PC-9 (cell line): ENCODE measurements at places on chromosomes 7 and 10. TPM values are rescaled to one million over a fixed set of nuclear protein-coding genes. Genes with fewer than 3 reads are reported as not detected.

DNA sequence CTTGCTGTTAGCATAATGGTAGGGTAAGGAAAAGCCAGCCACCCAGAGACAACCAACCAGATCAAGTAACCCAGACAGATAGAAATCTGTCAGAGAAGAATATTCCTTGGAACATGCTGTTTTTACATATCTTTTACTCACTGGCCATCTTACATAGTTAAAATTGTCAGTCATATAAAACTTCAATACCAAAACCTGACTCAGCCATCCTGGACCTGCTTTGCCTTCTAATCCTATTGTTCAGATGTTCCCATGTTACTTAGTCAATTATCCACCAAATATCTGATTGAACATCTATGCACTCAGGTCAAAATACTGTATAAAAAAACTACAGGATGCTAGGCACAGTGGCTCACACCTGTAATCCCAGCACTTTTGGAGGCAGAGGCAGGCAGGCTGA is 466.5 kb upstream of the NRP1 start:
- no peak for DNase-seq

DNA sequence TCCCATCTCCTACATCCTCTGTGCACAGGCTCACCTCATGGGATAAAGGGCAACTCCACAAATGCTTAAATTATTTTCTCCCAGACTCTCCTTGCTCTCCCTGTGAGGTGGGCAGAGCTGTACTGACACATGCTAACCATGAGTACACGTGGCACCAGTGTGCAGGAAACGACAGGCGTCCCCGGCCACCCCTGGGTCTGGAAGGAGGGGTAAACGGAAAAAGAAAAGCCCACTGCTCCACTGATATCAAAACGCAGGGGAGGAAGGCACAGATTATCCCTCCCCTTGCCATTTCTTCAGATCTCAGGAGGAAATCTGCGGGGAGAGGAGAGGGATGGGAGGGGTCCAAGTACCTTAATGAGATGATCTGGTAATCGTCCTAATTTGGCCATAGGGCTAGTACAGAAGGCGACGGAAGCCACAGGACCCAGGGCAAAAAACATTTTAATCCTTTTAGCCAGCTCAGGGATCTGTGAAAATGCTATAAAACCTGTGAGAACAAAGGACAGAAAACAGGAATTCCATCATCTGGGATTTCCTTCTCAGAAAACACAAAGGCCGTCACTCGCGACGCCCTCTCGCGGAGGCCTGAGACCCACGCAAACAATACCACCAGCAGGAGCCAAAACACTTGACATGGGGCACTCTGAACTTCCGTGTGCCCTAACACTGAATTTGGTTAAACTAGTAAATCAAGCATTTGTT is 17.8 kb upstream of the CH25H start:
- no peak for DNase-seq

DNA sequence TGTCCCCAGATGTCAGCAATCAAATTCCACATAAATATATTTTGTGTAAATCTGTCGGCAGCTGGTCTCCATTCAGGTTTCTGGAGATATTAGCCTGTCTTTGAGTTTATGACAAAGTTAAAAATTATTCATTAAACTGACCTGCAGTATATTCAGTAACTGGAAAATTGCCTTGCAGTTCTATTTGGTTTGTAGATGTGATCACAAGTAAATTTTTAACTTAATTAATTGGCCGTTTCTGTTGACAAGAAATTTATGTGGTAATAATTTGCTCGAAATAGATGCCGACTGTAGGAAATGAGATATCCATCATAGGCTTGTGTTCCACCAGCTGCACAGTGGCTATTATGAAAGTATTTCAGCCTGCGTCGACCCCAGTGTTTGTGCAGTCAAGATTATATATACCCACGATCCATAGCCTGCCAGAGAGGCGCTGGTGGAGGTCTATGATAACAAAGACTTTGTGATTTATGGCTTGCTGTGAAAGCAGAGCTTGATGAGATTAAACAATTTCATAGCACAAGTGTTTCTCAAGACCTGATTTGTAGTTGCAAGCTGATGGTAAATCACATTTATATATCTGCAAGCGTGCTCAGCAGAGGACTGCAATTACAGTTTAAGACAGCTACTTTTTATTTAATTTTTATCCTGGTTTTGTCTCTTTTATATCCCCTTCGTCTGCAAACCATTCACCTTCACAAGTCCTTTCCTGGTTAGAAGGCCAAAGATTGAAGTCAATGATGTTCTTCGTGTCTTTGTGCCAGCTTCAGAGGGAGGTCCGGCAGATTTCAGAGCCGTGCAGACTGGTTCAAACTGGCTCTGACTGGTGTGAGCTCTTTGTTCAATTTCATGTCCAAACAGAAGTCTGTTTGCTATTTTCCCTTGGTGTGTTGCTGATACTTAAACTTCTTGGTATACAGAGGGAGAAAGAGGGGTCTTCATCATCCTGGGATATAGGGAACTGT is 850.9 kb downstream of the LRMDA start:
- DNase-seq, result no peak

- DNase-seq, result peak; percentile 81
Measured at GRCh38 chr10:14084875-14085274, 245.8 kb downstream of the FRMD4A start.

DNA sequence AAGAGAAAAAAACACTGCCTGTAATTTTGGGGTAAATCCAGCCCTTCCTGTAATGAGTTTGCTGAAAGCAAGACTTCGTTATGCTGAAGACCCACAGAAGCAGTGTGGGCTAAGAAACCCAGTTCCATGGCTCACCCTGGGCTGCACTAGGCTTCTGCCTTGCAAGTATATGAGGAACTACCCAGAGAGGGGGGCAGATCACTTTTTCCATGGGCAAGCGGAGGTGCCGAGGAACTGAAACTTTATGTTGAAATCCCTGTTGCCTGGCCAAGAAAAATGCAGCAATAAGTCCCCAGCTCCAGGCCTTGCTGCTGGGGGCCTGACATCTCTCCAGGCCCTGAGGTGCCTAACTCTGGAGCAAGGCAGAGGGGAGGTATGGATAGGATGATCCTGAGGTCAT is 8.5 kb downstream of the RASSF4 start:
- no peak for DNase-seq

DNA sequence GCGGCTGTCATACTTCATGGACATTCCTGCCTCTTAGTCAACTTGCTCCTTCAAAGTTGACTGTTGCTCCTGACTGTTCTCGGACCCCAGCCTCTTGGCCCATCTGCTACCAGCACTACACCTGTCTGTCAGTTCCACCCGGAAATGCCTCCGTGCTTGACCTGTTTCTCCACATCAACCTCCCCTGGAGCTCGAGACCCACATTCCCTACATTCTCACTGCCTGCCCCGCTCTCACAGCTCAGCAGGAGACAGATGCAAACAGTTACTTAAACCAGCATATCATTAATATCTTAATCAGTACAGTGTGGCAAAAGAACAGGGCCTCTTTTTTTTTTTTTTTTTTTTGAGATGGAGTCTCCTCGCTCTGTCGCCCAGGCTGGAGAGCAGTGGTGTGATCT is 174.3 kb downstream of the NRP1 start:
- no peak for DNase-seq

DNA sequence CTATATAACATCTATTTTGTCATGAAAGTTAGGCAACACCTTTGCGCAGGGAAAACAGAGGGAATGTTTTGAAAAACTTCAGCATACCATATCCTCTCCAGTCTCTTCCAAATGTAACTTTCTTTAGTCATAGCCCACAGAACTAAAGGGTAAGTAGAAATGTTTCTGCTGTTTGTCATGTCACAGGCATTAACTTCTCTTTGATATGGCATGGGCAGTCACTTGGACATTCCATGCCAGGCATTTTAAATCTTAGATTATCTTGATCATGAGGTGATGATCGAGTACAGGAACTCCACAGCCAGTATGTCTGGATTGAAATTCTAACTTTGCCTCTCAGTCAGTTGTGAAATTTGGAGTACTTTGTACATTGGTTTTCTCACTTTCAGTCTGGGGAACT is 27.5 kb upstream of the ETV1 start:
- no peak for DNase-seq

- DNase-seq, result no peak
Measured at GRCh38 chr10:129094233-129094632, 372.8 kb upstream of the MGMT start.

DNA sequence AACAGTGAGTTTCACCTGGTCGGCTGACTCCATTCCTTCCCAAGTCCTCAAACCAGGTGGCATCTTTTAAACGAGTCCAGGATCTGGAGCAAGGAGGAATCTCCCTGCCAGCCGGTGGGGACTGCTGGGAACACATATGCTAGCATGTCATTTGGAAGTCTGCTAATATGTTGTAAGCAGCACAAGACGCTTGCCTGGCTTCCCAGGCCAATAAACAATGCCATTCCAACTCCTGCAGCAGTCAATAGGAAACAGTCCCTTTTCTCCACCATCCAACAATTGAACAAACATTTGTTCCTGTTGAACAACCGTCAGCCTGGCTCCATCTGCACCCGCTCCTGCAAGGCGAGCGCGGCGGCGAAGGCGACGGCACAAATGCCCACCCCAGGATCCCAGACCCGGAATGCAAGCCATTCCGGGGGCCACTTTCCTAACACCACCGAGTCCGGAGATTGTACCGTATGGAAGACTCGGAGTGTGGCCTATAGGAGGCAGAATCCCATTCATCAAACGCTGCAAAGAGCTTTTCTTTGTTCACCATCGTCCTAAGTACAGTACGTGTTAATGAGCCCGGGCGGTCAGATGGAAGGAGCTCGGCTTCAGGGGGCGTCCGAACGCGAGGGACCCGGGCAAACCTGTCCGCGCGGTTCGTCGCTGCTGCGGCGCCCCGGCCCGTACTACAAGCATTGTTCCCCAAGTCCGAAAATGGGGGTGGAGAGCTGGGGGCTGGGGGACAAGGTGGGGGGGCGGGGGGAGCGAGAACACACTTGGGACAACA is 1.6 kb downstream of the FAM53B start:
- no peak for DNase-seq

DNA sequence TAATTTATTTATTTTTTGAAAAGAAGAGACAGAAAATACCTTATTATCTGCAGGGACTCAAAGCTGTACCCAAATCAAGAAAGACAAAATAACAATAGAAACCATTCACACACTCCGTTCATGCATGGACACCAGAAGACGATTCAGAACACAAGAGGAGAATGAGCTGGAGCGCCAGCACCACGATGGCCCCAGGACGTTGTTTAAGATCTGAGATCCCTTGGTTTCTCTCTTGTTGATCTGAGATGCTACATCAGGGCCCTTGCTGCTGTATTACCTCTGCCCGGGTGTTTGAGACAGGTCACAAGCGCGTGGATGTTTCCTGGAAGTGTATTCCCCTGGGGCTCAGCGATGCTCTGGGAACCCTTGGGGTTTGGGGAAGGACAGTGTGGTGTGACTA is 46.8 kb downstream of the CHST3 start:
- no peak for DNase-seq

AMPH gene
- not detected in 2 replicates for total RNA-seq

GRID2IP gene
- 1.3 and 1.7 TPM in 2 replicates for total RNA-seq

ZNF804B gene
- not detected in 2 replicates for total RNA-seq

HYAL4 gene
- total RNA-seq, result not detected in 2 replicates

ZDHHC4 gene
- total RNA-seq, result 96.1 and 123 TPM in 2 replicates
